GM12878 (cell line): ENCODE measurements at places on chromosomes 1 and 21. TPM values are rescaled to one million over a fixed set of nuclear protein-coding genes. Genes with fewer than 3 reads are reported as not detected.

The LCE1E gene
- total RNA-seq = 1.0 and 3.7 TPM in 2 replicates

The KRTAP7-1 gene
- total RNA-seq = not detected in 2 replicates

The GBP6 gene
- total RNA-seq = not detected in 2 replicates

The IRF6 gene
- total RNA-seq = 0.10 and 0.21 TPM in 2 replicates

The LRRC3 gene
- total RNA-seq = 0.21 and 0.31 TPM in 2 replicates

The SPATA17 gene
- total RNA-seq = not detected in 2 replicates

- no peak overlapping the region for H3K27ac ChIP-seq
- H3K4me1 ChIP-seq = no peaks in the 10 kb centered on the region
- DNase-seq = no peak
- H3K36me3 ChIP-seq = no peaks in the 10 kb centered on the region
- H3K27me3 ChIP-seq = no peaks in the 10 kb centered on the region; the same call in 1 of the 2 replicates
Observed at GRCh38 chr1:204872262-204872881, 1.7 kb downstream of the NFASC start.

DNA sequence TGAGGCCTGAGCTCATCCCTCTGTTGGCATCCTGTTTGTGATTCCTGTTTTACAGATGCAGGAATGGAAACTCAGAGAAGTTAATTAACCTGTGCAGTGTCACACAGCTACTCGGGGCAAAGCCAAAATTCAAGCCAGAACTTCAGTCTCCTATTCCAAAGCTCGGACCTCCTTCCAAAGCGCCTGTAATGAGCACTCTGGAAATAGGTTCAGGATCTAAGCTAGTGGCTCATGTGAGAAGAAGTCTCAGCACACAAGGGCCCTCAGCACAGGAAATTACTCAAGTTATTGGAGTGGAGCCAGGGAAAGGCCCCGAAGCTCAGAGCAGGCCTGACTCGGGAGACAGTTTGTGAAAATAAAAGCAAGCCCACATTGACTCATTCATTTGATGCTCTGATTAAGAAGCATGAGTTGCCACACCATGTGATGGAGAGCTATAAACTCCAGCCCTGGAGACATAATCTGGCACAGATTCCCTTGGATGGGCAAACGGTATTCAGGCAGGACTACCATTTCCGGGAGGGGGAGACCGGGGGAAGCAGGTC lies 50.6 kb upstream of the LYST start:
- peaks cover 3% of the 10 kb centered on the region for H3K4me1 ChIP-seq
- no peak overlapping the region for H3K27ac ChIP-seq
- no peaks in the 10 kb centered on the region for H3K27me3 ChIP-seq
- no peaks in the 10 kb centered on the region for H3K36me3 ChIP-seq
- peak; percentile 67 for DNase-seq

- H3K4me1 ChIP-seq = peaks cover 17% of the 10 kb centered on the region
- no peaks in the 10 kb centered on the region for H3K27me3 ChIP-seq
Observed at GRCh38 chr1:161932668-161933067, 91.0 kb downstream of the OLFML2B start.

DNA sequence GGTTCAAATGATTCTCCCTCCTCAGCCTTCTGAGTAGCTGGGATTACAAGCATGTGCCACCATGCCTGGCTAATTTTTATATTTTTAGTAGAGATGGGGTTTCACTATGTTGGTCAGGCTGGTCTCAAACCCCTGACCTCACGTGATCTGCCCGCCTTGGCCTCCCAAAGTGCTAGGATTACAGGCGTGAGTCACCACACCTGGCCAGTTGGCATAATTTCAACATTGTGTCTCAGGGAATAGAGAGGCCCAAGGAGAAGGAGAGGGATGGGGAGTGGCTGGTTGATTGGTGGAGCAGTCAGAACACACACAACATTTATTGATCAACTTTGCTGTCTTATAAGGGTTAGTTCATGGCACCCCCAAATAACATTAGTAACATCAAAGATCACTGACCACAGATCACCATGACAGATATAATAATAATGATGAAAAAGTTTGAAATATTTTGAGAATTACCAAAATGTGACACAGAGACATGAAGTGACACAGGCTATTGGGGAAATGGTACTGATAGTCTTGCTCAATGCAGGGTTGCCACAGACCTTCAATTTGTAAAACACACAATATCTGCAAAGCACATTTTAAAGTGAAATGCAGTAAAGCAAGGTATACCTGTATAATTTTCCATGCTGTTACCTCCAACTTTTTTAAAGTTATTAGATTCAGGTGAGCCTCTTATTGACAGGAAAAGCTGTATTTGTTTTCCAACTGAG lies 15.8 kb upstream of the CYB5R1 start:
- no peaks in the 10 kb centered on the region for H3K36me3 ChIP-seq
- H3K27ac ChIP-seq = no peak overlapping the region

- H3K27ac ChIP-seq = no peak overlapping the region
- no peaks in the 10 kb centered on the region for H3K36me3 ChIP-seq
- no peaks in the 10 kb centered on the region for H3K27me3 ChIP-seq
- no peak overlapping the region for H3K4me3 ChIP-seq
- H3K4me1 ChIP-seq = no peaks in the 10 kb centered on the region
Observed at GRCh38 chr1:79726911-79727310, 720.4 kb upstream of the ADGRL4 start.

GRCh38 chr1:163205513-163205912 lies 2.8 kb upstream of the RGS5 start:
- no peak overlapping the region for H3K27ac ChIP-seq
- no peak for DNase-seq
- H3K4me1 ChIP-seq = no peaks in the 10 kb centered on the region
- no peaks in the 10 kb centered on the region for H3K27me3 ChIP-seq
- H3K36me3 ChIP-seq = no peaks in the 10 kb centered on the region
- H3K4me3 ChIP-seq = no peak overlapping the region

- H3K4me3 ChIP-seq = no peak overlapping the region
- H3K27ac ChIP-seq = no peak overlapping the region
Observed at GRCh38 chr1:35430762-35431161, 126.4 kb downstream of the KIAA0319L start.

DNA sequence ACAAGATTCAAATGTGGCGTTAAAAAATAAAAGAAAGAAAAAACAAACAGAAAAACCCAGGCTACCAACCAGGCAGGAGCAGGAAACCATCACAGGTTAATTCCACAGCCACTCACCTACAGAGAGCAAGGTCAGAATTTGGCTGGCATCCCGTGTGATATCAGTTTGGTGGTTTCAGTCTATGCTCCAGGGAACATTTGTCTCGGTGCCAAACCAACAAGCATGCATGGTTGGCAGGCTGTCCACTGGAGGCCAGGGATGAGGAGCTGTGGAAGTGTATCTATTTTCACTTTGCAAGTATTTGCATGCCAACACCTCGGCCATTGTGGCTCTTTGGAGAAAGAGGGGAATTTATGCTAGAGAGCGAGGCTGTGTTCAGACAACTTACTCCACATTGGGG lies 53.1 kb upstream of the PROX1 start:
- H3K4me1 ChIP-seq = no peaks in the 10 kb centered on the region
- no peak overlapping the region for H3K27ac ChIP-seq
- no peak for DNase-seq
- H3K27me3 ChIP-seq = no peaks in the 10 kb centered on the region
- H3K4me3 ChIP-seq = no peak overlapping the region

DNA sequence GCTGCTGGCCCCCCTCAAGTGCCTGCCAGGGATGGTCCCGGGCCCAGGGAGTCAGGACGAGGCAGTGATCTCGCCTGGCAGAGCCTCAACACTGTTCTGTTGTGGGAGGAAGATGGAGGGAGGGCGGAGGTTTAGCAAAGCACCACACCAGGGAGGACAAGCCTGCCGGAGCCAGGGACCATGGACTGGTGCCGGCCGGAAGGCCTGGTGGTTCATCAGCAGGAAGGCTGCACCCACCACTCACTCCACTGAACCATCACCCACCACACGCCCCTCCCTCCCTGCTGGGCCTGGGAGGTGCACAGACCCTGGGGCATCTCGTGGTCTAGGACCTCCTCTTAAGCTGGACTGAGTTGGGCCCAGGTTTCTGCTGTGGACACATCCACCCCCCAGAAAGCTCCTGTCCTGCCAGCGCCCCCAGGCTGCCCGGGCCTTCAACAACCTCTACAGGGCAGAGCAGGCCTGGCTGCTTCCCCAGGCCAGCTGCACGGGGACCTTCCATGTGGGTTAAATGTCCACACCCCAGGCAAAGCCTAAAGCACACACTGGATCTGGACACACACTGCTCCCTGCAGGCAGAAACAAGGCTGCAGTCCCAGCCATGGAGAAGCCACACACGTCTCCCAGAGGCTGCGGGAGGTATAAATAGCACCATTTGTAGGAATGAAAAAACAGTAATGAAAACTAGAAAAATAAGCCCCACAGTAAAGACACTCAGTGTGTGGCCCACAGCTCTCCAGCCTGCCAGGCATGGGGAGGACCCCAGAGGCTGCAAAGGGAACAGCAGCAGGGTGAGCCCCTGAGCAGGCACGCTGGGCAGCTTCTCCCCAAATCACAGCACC lies 10.4 kb upstream of the TMEM240 start:
- H3K27me3 ChIP-seq = no peaks in the 10 kb centered on the region
- no peaks in the 10 kb centered on the region for H3K4me1 ChIP-seq
- H3K4me3 ChIP-seq = no peak overlapping the region
- H3K36me3 ChIP-seq = no peaks in the 10 kb centered on the region

- H3K4me1 ChIP-seq = no peaks in the 10 kb centered on the region
- no peak overlapping the region for H3K27ac ChIP-seq
Observed at GRCh38 chr21:42158846-42159245, 60.1 kb upstream of the ABCG1 start.

GRCh38 chr1:17397910-17398695 lies 26.1 kb downstream of the PADI6 start:
- H3K4me1 ChIP-seq = no peaks in the 10 kb centered on the region
- no peak overlapping the region for H3K27ac ChIP-seq
- no peak for DNase-seq
- H3K4me3 ChIP-seq = no peak overlapping the region
- no peaks in the 10 kb centered on the region for H3K36me3 ChIP-seq
- no peaks in the 10 kb centered on the region for H3K27me3 ChIP-seq

DNA sequence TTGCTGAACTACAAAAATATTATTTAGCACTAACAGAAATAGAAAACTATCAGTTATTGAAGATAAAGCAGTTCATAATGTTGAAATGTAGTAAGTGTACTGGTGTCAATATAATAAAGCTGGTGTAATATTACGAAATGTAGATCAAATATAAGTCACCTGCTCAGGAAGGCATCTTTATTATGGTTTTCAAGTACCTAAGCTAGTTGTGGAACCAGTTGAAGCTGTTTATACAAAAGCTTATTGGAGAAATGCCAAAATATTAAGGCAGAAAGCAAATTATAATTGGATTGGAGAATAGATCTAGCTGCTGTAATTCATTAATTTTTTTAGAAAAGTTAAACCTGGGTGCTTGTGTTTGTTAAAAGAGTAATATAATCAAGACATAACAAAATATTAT lies 6.2 kb upstream of the MARK1 start:
- no peaks in the 10 kb centered on the region for H3K4me1 ChIP-seq
- H3K27me3 ChIP-seq = no peaks in the 10 kb centered on the region
- no peak for DNase-seq
- no peak overlapping the region for H3K27ac ChIP-seq

DNA sequence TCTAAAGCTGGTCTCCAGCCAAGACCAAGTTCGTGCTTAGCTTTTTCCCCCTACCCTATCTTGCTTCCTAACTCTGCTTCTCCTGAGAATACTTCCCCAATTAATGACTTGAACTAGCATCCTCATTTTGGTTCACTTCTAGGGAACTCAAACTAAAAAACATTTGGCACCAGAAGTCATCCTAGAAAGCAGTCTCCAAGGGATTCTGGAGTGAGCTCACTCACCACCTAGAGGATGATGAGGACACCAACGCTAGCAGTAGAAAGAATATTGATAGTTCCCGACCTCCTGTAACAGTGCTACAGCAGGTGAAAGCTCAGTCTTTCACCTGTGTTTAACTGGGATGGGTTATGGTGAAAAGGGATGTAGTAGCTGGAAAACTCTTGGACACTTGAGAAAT lies 4.7 kb upstream of the PSMB2 start:
- no peaks in the 10 kb centered on the region for H3K4me1 ChIP-seq
- no peaks in the 10 kb centered on the region; the same call in 1 of the 2 replicates for H3K27me3 ChIP-seq
- H3K4me3 ChIP-seq = no peak overlapping the region

DNA sequence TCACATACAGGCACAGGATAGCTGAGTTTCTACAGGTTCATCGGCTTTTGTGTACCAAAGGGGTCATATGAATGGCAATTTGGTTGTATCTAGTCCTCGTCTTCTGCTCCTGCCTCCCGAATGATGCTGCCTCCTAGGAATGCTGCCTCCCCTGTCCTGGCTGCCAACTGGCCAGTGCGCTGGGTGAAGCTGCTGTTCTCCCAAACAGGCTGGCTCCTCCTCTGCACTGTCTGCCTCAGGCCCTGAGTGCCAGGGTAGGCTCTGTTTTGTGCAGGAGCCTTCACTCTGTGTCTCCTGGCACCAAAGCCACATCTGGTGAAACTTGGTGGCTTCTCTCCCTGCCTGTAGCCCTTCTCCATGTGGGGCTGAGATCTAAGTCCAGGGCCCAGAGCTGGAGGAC lies 60.3 kb downstream of the RHOU start:
- H3K4me3 ChIP-seq = no peak overlapping the region
- no peaks in the 10 kb centered on the region for H3K36me3 ChIP-seq
- peaks cover 7% of the 10 kb centered on the region for H3K4me1 ChIP-seq
- H3K27me3 ChIP-seq = no peaks in the 10 kb centered on the region
- no peak for DNase-seq

DNA sequence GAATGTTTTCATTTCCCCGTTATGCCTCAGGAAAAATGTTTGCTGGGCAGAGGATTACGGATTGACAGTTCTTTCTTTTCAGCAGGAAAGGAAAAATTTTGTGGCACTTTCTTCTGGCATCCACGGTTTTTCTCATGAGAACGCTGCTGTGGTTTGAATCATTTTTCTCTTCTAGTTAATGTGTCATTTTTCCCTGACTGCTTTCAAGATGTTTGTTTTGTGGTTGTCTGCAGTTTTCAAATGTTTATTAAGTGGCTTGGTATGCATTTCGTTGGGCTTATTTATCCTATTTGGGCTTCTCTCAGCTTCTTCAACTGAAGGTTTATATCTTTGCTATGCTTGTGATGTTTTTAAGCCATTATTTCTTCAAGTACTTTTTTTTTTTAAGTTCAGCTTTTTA lies 359.0 kb downstream of the RGS7 start:
- H3K4me1 ChIP-seq = no peaks in the 10 kb centered on the region
- no peaks in the 10 kb centered on the region for H3K36me3 ChIP-seq
- DNase-seq = no peak
- H3K27ac ChIP-seq = no peak overlapping the region
- no peaks in the 10 kb centered on the region for H3K27me3 ChIP-seq

DNA sequence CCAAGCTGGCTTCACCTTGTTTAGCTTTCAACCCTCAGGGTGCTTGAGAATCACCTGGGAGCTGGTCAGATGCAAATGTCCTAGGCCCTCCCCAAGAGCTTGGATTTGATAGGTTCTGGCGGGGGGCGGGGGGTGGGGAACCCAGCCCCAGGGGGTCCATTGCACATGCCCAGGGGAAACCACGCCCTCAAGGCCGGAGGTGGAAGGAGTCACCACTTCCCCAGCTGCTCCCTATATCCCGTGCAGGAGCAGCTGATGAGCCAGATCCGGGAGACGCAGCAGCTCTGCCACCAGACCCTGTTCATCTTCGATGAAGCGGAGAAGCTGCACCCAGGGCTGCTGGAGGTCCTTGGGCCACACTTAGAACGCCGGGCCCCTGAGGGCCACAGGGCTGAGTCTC lies 5.8 kb downstream of the TOR3A start:
- H3K4me3 ChIP-seq = no peak overlapping the region
- H3K27me3 ChIP-seq = no peaks in the 10 kb centered on the region
- peaks cover 25% of the 10 kb centered on the region for H3K4me1 ChIP-seq
